ENCODE measurements at places on chromosomes 7 and 10.

DNA sequence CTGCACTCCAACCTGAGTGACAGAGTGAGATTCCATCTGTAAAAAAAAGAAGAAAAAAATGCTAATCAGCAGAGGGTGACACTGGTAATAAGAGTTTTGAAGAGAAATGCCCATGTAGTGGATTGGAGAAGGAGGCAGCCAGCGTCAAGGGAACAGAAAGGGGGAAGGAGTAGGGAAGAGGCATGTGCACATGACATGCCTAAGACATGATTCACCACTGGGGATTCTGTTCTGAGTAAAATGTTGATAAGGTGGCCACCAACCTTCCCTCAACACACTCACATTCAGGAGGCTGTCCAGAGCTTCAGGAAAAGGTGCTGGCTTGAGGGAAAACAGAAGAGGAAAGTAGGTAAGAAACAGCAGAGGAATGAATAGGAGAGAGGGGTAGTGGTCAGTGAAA, 39.9 kb downstream of the AKR1D1 start:
- DNase-seq, result no peak

GRCh38 chr7:91151916-91152315, 112.3 kb upstream of the FZD1 start:
- DNase-seq, result no peak

GRCh38 chr10:79333513-79333912, 13.8 kb upstream of the PPIF start:
- no peak for DNase-seq

DNA sequence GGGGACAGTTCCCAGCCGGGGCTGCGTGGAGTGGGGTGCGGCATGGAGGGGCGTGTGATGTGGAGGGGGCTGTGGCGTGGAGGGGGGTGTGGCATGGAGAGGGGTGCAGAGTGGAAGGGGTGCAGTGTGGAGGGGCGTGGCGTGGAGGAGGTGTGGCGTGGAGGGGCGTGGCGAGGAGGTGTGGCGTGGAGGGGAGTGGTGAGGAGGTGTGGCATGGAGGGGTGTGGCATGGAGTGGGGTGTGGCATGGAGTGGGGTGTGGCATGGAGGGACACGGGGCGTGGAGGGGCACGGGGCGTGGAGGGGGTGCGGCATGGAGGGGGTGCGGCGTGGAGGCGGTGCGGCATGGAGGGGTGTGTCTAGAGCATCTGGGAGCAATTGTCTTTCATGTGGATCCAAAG, 33.6 kb downstream of the NKX6-2 start:
- no peak for DNase-seq

- no peak for DNase-seq
Observed at GRCh38 chr10:122746408-122746807, 46.8 kb upstream of the C10orf120 start.

- DNase-seq, result no peak
Observed at GRCh38 chr10:69383558-69383957, 33.2 kb downstream of the TACR2 start.

- no peak for DNase-seq
Observed at GRCh38 chr7:18754766-18755165, 259.2 kb downstream of the HDAC9 start.
